ENCODE measurements at places on chromosomes 1 and 21. TPM values are rescaled to one million over a fixed set of nuclear protein-coding genes. Genes with fewer than 3 reads are reported as not detected.

DNA sequence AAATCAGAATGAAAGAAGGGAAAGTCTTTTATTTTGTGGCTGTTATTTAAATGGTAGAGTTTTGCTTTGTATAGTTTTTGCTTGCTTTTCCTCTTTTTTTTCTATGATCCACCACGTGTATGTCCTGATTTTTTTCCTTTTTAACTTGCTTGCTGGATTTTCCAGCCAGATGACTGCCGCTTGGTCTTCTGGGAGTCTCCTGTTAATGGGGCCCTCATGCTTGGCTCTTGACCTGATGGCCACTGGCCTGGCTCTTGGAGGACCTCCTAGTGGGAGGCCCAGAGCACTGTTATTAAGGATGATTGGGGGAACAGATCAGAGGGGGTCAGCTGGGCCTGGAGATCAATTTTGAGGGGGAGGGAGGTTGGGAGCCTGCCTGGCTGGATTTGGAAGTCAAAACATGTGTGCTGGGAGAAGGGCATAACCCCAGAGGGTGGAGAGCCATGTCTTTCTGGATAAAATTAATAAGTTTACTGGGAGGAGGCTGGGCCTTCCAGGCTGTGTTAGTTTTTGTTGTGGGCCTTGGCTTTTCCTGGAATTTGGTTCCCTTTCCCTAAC lies 1.2 kb downstream of the FGGY start:
- no peak for DNase-seq

DNA sequence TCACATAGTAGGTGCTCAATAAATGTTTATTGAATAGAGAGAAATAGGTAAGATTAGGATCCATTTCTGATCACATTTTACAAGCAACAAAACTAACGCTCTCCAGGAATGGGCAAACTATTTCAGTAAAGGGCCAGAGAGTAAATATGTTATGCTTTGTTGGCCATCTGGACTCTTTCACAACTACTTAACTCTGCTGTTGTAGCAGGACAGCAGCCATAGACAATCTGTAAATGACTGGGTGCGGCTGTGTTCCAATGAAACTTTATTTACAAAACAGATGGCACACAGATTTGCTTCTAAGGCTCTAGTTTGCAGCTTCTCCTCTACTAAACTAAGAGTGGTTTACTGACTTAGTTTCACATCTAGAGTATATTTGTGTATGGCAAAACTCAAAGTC lies 83.0 kb upstream of the BACH1 start:
- DNase-seq, result no peak

- no peak for DNase-seq
These were observed 519.7 kb upstream of the PRMT6 start for GRCh38 chr1:106536741-106537140.

GRCh38 chr1:24965571-24965930 lies 35.5 kb upstream of the RUNX3 start:
- no peak for DNase-seq

DNA sequence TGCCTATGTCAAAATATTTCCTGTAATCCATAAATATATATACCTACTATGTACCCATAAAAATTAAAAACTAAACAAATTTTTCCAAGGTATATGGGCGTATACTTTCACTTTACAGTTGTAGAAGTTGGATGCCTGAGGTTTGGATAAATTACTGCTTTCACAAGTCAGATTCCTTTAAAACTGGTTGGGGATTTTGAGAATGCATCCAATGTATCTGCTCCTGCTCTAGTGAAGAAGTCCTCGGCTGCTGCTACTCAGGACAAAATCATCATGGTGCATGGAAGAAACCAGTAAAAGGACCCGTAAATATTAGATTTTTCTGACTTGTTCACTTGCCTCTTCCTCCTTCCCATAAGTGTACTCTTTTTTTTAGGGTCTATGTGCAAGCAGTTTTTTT lies 841.1 kb downstream of the USP25 start:
- no peak for DNase-seq

DNA sequence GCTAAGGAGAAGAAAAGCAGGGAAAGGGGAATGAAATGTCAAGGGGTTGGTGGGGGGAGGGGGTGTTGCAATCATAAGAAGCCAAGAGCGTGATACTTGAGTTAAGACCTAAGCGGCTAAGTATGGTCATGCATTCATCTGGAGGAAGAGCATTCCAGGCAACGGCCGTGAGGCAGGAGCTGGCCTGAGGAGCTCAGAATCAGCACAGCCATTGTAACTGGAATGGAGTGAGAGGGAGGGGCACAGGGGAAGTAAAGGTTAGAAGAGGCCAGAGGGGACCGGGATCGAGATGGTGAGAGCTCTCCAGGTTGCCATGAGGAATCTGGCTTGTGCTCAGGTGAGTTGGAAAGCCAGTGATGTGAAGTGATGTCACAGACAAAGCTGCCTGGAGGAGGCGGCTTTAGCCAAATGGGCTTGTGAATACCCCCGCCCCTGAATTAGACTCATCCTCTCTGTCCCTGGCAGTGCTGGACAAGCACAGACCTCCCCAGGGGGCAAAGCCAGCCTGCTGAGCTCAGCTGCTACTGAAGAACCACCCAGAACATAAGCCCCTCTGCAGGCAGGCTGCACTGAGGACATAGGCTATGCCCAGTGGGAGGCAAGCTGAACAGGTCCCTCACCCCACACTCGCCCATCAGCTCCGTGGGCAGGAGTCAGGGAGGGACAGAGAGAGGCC lies 61.1 kb upstream of the LAPTM5 start:
- no peak for DNase-seq

DNA sequence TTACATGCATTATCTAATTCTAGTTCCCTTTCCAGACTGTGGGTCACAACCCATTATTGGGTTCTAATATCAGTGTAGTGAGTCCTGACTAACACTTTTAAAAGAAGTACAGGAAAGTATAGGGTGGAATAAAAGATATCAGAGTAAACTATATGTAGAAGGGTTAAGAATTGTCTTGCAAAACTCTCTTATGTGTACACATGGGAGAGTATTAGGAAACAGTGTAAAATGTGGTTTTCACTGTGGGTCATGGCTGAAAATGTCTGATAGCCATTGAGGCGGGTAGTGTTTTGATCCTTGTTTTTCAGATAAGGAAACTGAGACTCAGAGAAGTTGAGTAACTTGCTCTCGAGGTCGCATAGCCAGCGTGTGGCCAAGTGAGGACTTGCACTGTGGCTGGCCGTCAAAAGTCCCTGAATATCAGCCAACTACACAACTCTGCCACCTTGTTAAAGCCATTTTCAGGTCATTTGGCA lies 18.5 kb upstream of the MTARC1 start:
- DNase-seq, result no peak

DNA sequence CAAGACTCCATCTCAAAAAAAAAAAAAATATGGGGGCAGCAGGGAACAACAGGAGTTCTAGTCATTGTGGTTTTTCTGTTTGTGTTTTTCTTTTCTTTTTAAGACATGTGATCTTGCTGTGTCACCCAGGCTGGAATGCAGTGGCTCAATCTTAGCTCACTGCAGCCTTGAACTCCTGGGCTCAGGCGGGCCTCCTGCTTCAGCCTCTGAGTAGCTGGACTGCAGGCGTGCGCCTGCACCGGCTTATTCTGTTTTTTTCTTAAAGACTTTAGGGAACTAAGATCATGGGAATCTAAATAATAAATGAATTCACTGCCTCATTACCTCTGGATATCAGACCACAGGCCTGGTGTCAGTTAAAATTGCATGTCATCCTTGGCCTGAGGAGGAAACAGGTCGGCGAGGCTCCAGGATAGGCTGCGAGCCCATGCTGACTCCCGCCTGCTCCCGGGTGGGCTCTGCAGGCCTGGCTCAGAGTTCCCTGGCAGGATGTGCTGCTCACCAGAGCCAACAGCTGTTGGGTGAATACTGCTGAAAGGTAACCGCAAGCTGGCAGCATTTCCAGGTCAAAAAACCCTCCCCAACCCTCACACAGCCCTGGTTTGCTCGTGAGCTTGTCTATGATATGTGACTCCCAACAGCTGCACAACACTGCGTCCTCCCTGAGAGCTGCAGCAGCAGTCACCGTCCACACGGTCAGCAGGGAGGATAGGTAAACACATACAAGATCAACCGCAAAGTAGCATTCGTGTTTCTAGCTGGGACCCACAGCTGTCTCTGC lies 58.1 kb downstream of the SCCPDH start:
- no peak for DNase-seq

- no peak for DNase-seq
These were observed 102.7 kb downstream of the RASAL2 start for GRCh38 chr1:178196631-178197030.

DNA sequence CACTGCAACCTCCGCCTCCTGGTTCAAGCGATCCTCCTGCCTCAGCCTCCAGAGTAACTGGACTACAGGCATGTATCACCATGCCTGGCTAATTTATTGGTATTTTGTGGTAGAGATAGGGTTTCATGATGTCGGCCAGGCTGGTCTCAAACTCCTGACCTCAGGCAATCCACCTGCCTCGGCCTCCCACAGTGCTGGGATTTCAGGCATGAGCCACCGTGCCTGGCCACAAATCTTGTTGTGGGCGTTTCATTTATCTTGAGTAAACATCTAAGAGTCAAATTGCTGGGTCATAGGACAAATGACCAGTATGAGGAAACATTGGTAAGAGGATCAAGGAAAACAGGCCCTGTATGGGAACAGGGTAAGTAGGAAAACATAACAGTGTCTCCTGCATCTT lies 17.9 kb downstream of the TMEM200B start:
- DNase-seq, result no peak

- DNase-seq, result no peak
These were observed 102.5 kb upstream of the COA6 start for GRCh38 chr1:234270581-234271242.

DNA sequence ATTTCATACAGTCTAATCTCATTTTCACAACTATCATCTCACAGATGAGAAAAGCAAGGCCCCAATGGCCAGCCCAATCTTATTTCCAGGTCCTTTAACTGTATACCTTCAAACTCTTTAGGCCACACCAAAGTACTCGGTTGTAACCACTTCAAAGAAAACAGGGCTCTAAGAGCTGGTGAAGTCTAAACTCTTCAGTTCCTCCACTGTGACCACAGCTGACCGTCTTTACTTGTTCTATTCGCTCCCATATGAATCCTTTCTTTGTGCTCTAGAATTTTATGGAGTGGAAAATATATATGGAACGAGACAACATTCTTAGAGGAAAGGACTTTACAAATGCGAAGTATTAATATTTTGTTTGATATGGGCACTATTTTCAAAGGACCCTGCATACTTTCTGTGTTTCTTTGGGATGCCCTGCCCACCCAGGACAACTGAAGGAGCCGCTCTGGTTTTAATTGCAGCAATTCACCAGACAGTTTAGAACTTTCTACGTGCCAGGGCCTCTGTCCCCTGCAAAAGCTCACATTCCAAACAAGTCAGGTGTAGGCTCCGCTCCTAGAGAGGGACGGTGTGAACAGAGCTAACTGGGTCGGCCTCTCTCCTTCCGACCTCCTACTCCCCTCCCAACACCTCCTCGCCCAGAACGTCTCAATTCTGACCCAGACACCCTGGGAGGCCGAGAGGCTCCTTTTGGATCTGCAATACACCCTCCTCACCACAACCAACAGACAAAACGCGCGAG lies 15.7 kb downstream of the IER5 start:
- DNase-seq, result no peak

Gene TCHH
- total RNA-seq, result not detected

Gene OR10J1
- total RNA-seq, result not detected

Gene SLC25A34
- total RNA-seq, result 0.88 TPM

Gene TIAM1
- total RNA-seq, result 125 TPM

Gene PGLYRP3
- total RNA-seq, result not detected

Gene KCND3
- not detected for total RNA-seq

Gene GPR3
- total RNA-seq, result 1.1 TPM

Gene CHD5
- total RNA-seq, result 0.31 TPM

Gene SIPA1L2
- total RNA-seq, result 2.4 TPM

Gene CFAP107
- total RNA-seq, result not detected

Gene ACKR1
- not detected for total RNA-seq

Gene KCNJ9
- total RNA-seq, result not detected
